ENCODE measurements at places on chromosomes 7 and 10. TPM values are rescaled to one million over a fixed set of nuclear protein-coding genes. Genes with fewer than 3 reads are reported as not detected.

- DNase-seq = no peak
Observed at GRCh38 chr7:106108991-106109390, 3.1 kb downstream of the SYPL1 start.

- no peak for DNase-seq
Observed at GRCh38 chr7:135320268-135320667, 86.6 kb downstream of the STRA8 start.

DNA sequence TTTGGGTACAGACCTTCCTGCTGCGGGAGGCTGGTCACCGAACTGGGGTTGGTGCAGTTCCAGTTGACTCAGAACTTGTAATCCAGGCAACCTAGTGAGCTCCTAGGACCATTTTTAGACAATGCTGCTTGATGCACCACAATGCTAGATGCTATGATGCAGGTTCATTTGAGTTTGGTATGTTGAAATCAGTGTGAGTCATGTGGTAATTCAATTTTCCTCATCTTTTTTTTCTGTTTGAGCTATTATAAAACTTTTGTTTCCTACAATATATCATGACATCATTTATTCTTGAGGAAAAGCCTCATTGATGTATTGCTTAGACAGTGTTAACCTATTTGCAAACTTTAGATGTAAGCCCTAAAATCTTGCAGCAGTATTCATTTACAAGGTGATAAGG is 40.9 kb upstream of the MTPN start:
- DNase-seq = no peak

DNA sequence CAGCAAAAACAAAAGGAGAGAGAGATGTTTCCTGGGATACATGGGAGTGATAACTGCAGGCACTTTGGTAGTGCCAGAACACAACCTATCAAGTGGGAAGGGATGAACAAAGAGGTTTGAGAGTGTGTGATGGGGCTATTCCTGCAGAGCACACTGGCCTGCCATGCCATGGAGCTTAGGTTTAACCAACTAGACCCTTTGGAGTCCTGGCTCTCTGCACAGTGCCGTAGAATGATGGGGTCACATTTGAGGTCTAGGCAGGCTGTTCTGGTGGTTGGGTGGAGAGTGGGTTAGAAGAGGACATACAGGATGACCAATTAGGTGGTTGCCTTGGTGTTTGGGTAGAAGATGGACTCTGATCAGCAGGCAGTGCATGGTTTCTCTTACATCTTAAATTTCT is 101.9 kb upstream of the HABP2 start:
- DNase-seq = no peak

The BICC1 gene
- total RNA-seq = 1.1 TPM

GRCh38 chr7:7257899-7258692 is 75.8 kb downstream of the C1GALT1 start:
- no peak for DNase-seq

The PHTF2 gene
- 10.3 TPM for total RNA-seq

DNA sequence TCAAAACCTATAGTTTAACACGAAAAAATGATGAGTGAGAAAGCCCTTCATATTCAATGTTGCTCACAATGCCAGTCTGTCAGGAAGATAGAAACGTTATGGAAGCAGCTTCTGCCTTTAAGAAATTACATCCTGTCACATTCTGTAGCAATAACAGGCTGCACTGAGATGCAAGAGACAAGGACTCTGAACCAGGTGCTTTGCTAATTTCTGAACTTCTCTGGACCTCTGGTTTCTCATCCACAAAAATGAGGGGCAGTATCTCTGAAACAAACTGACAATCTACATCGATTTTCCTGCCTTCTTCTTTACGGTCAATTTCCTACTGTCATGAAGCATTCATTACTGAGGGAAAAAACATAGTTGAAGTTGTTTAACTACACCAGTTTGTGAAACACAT is 234.0 kb downstream of the SNX13 start:
- DNase-seq = no peak

The CNPY4 gene
- total RNA-seq = 28.3 TPM

GRCh38 chr7:106116161-106116704 is 4.1 kb upstream of the SYPL1 start:
- no peak for DNase-seq

The RPEL1 gene
- total RNA-seq = not detected

DNA sequence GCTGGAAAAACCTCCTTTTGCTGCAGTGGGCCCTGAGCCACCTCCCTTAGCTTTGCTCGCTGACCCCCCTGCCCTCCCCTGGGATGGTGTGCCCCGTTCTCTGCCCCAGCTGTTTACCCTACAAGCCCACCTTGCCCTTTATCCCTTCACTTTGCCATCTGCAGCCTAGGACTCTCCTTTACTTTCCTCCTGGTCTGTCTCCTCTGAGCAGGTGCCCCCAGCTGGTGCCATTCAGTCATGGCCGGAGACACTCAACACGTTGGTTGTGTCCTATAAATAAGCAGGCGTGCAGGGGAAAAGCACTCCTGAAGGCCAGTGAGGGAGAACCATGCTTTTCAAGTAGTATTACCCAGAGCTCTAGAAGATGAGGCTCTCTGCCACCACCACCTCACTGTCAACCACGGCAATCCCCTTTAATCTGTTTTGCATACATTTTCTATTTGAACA is 6.1 kb downstream of the RASSF4 start:
- no peak for DNase-seq

The CALCR gene
- total RNA-seq = 0.62 TPM

DNA sequence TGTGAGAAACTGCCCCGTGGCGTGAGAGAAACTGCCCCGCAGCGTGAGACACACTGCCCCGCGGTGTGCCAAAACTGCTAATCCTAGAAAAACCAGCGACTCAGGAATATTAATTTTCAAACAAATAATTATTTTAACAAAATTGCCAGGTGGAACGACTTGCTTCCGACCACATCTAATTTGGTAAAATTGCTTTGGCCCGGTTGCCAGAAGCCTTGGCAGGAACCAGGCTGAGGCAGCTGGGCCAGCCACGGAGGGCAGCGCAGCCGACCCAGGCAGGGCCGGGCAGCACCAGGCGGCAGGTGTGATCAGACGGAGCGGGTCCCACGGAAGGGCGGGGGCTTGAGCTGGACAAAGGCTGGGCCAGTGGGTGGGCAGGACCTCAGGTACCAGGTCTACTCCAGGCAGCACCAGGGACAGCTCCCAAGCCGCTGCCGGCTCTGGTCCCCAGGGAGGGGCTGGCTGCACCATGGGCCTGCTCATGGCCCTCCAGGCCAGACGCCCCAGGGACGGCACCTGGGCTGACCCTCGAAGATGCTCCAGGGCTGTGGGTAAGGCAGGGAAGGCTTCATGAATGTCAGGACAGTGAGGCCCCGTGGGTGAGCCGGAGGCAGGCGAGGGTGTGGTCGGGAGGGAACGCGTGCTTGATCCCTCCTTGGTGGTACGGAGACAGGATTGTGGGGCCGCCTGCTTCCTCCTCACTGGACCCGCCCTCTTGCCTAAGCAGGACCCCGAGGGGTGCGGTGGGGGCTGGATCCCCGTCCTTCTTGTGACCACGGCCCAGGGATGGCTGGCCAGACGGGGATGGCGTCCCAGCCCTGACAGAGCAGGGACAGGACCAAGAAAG is 7.7 kb upstream of the ADGRA1 start:
- peak; percentile 62 for DNase-seq

GRCh38 chr10:4240608-4241197 is 455.7 kb upstream of the KLF6 start:
- no peak for DNase-seq

GRCh38 chr10:98047009-98047741 is 16.8 kb upstream of the CRTAC1 start:
- no peak for DNase-seq

GRCh38 chr7:77393954-77394353 is 22.2 kb downstream of the GSAP start:
- no peak for DNase-seq

GRCh38 chr10:21926358-21926925 is 77.1 kb downstream of the DNAJC1 start:
- DNase-seq = no peak

The KLLN gene
- 0.74 TPM for total RNA-seq

The USP54 gene
- total RNA-seq = 267 TPM

- DNase-seq = no peak
Observed at GRCh38 chr7:22564511-22565045, 64.6 kb upstream of the STEAP1B start.

DNA sequence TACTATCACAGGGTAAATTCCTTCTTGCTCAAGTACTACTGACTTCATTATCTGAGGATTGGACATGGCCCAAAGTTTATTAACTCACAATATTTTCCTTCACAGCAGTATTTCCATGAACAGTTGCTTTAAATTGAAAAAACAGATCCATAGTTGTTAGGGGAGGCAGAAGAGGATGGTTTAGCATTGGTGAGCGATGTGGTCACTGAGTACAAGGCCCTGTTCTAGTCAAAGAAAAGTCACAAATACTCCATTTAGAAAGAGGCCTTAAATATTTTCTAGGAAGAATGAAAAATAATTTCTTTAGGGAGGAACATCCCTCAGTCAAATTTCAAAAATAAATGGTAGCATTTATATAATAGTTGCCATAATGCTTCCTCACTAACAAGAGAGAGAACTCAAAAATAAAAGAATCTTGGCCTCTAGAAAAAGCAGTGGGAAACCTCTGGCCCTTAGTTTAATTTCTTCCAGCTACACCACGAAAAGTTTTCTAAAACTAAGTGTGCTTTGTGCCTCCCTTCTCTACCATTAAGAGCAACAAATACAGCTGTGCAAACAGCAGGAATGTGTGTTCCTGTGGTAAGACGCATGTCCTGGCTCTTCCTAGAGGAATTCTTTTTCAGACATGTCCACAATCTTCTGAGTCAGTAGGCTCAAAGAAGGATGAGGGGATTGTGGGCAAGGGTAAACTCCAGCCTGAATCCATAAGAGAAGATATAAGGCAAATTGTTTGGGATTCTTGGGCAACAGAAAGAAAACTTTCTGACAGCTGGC is 105.7 kb downstream of the HOXA1 start:
- no peak for DNase-seq

The SFTPA2 gene
- not detected for total RNA-seq

- DNase-seq = no peak
Observed at GRCh38 chr10:115801992-115802391, 471.0 kb downstream of the GFRA1 start.

GRCh38 chr7:138869353-138869752 is 71.4 kb upstream of the ATP6V0A4 start:
- DNase-seq = no peak

- DNase-seq = no peak
Observed at GRCh38 chr10:122560279-122560804, at the start of gene DMBT1. DMBT1 (plus strand) TSS chr10:122560754; CDS start chr10:122560771, 17 bp downstream.

DNA sequence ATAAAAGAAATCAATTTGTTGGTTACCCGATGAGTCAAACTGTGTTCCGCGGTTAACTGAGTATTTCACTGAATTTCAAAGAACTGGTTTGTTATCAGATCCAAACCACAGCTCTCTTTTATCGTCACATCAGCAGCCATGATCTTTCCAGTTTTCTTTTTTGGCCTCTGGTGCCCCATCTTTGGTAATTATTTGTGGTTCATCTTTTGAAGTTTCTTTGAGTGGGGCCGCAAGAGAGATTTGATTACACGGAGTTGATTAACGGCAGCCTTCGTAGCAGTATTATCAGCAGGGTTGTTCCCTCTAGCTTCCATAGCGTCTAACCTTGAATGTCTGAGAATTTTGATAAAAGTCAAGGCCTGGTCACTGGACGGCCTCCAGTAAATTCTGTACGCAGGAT is 154.9 kb upstream of the TNRC18 start:
- DNase-seq = no peak

The NPY gene
- total RNA-seq = not detected

GRCh38 chr10:11448545-11449244 is 162.8 kb downstream of the USP6NL start:
- DNase-seq = no peak

- no peak for DNase-seq
Observed at GRCh38 chr10:57562211-57562610, 705.5 kb downstream of the IPMK start.

DNA sequence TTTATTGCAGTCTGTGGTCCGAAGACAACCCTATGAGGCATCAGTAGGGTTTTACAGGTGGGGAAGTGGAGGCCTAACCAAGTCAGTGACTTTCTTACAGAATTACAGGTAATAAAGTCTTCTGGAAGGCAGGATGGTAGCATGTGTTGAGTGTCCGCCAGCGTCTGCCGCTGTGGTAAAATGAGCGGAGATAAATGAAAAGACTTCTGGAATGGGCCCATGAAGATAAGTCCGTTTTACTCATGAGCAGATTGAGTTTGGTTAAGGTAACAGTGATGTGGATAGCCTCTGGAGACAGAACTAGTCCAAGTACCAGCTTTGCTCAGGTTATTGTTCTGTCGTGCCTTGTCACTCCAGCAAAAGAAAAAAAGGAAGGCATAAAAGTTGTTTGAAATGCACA is 966 bp downstream of the FBH1 start:
- DNase-seq = no peak

The RAMP3 gene
- 0.62 TPM for total RNA-seq

The PDK4 gene
- 0.23 TPM for total RNA-seq

The DRGX gene
- total RNA-seq = not detected

- DNase-seq = no peak
Observed at GRCh38 chr7:78326189-78326588, 527.6 kb downstream of the PHTF2 start.

DNA sequence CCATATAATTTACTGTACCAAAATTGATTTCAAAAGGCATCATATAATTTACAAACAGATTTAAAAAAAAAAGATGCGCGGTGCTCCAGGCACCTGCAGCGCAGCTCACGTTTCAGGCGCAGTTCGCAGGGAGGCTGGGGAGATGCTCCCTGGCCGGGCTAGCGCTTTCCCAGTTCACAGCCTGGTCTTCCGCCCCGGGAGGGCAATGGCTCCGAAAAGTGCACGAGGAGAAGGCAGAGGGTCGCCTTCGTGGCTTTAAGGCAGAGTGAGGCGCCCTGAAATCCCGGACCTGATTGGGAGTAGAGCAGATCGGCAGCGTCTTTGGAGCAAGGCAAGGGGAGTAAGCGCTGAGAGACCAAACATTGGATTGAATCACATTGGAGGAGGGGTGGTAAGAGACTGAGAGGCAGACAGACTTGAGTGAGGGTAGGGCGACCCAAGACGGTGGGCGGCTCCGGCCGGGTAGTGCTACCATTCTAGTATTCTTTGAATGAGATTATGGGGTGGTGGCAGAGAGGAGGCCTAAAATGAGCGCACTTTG is 1.5 kb downstream of the NEUROG3 start:
- DNase-seq = no peak

GRCh38 chr7:104267701-104268368 is 60.0 kb upstream of the ORC5 start:
- DNase-seq = no peak

GRCh38 chr7:105769901-105770628 is 106.3 kb downstream of the ATXN7L1 start:
- no peak for DNase-seq

DNA sequence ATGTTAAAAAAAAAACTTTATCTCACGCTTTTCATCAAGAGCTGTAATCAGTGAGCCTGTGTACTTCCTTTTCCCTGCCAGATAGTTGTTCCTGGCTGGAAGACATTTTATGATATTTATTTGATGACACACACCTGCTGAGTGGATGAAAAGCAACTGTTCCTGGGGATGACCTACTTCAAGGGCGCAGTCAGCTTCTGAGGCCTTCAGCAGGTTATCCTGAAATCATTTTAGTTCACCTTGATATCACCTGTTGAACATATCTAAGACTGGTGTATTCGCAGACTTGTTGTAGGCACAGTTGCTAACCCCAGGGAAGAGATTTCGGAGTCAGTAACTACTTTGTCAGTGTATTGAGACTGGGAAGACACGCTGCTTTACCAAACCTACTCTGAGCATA is 234.5 kb upstream of the TCF7L2 start:
- no peak for DNase-seq

Measured in endothelial cell (in vitro differentiated cells).